ENCODE measurements at places on chromosomes 6 and 20.

DNA sequence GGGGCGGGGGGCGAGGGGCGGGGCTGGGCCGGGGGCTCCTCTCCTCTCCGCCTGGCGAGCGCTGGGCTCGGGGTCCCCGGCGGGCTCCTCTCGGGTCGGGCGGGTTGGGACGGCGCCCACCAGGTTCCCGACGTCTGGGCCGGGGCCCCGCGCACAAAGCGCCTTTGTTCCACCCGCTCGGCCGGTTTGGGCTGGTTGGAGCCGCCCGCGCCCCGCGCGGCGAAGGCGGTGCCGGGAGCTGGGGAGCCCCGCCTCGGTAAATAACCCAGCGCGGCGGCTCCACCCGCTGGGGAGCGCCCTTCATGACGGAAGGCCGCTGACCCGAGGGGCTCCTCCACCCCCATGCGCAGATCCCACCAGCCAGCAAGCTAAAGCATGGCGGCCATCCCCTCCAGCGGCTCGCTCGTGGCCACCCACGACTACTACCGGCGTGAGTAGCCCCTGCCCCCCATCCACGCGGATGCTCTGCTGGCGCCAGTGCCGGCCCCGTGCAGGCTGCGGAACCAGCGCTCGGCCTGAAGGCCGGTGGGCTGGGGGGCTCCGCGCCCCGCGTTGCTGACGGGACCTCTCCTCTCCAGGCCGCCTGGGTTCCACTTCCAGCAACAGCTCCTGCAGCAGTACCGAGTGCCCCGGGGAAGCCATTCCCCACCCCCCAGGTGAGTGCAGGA is 503 bp downstream of the PPDPF start:
- DNase-seq: no peak

DNA sequence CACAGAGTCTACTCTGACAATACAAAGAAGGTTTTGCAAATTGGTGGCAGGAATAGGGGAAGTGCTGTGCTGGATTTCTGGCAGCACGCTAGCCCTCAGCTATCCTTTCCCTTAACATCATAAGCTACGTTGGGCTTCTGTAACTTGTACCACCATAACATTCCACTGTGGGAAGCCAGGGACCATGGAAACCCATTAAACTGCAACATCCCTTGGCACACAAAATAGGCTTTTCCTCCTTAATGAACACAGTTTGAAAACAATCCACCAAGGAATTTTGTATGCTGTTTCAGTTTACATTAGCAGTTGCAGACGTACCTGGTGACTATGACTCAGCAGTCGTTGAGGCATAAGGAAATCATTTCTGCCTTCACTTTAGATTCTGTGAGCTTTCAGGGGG is 203.9 kb upstream of the RAB32 start:
- DNase-seq: no peak

- no peak for DNase-seq
These were observed 19.2 kb upstream of the RIPOR3 start for GRCh38 chr20:50710492-50711063.

- no peak for DNase-seq
These were observed 13.6 kb downstream of the PKIG start for GRCh38 chr20:44596010-44596409.

- no peak for DNase-seq
These were observed 80.5 kb upstream of the QKI start for GRCh38 chr6:163333701-163334663.

GRCh38 chr6:84027340-84028181 is 6.0 kb upstream of the MRAP2 start:
- no peak for DNase-seq

DNA sequence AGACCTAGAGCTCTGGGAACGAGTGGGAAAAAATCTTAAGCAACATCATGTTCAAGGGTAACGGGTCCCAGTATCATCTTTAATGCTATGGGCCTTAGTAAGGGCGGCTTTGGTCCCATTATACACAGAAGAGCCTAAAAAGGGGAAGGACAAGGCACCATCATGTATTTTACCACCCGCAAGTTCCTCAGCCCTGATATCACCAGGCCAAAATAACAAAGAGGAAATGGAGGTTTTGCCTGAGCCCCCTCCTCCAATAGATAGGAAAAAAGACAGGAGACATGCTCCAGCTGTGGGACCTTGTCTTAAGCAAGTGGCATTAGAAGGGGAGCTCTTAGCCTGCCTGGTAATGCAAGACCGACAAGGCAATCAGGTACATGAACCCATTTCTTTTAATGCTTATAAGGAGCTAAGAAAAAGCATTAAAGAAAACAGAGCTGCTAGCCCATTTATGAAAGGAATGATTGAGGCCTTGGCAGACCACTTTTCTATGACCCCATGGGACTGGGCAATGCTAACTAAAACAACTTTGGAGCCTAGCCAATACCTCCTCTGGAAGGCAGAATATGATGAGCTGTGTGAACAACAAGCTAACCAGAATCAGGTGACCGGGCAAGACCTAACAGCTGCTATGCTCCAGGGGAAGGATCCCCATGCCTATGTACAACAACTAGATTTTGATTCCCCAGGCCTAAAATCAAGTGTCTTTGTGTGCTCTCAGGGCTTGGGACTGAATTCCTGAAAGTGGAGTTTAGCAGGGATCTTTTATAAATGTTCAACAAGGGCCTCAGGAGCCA is 23.2 kb downstream of the HLA-DPA1 start:
- no peak for DNase-seq

DNA sequence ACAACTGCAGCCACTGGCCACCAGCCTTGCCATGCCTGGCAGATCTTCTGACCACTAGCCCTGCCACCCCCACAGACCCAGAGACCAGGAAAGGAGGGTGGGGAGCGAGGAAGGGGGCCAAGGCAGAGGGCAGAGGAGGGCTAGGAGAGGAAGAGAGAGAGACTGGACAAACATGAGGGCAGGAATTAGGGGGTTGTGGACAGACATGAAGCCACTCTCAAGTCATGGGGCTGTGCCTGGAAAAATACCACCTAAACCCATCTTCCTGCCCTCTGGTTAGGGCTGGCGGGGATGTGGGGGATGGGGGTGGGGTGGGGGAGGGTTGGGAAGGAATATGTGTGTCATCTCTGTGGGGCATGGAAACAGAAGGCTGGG is 1.4 kb upstream of the SLC29A1 start:
- no peak for DNase-seq

DNA sequence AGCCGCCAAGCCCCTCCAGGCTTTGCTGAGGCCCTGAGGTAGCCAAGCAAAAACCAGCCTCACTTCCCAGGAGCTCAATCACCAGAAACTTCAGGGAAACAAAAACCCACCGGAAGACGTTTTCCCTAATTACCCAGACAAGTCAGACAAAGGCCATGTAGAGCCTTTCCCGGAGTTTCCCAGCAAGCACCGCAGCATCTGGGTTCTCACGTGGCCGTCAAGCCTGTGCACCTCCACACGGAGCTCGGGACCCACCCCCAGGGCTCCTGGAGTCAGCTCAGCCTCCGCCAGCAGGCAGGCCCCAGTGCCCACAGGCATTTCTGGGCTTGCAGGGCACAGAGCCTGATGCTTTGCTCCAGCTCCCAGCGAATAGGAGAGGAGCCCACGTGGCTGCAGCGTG is 10.1 kb upstream of the MRGBP start:
- no peak for DNase-seq

- DNase-seq: no peak
These were observed 12.0 kb upstream of the MAPRE1 start for GRCh38 chr20:32807706-32808105.

DNA sequence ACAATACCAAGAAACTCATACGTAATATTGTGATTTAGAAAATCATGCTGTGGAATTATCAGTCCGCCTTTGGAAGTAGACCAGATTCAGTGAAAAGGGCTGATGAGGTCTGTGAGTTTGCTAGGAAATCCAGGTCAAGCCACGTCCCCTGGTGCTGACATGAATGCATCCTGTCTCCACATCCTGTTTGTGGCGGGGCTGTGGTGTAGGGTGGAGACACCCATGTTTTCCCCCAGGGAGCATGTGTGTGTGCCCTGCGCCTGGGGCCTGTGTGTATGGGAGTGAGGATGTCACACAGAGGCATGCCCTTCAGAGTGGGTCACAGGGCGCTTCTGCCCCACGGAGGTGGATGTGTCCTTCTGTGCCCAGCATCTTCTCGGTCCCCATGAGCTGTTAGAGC is 109.1 kb downstream of the SASH1 start:
- no peak for DNase-seq

DNA sequence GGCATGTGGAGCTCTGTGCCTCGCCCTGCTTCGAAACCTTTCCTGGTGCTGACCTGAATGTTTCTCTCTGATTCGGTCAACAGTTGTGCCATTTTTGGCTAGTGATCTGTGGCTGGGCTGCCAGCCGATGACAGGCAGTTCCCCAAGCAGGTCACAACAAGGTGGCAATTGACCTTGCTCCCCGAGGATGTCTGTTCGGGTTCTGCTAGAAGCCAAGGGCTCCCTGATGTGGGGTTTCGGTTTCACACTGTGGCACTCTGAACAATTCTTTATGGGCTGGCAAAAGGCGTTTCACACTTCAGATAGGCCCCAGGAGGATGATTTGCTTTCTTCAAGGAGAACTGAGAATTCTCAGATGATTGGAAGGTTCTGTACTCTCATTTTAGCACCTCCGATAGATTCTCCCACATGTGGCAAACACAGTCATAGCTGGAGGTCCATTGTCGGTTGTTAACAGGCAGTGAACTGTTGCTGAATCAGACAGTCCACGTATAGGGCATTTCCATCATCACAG is 135.6 kb downstream of the SLC24A3 start:
- DNase-seq: no peak

- no peak for DNase-seq
These were observed 81.3 kb upstream of the SIRPA start for GRCh38 chr20:1813674-1814635.

DNA sequence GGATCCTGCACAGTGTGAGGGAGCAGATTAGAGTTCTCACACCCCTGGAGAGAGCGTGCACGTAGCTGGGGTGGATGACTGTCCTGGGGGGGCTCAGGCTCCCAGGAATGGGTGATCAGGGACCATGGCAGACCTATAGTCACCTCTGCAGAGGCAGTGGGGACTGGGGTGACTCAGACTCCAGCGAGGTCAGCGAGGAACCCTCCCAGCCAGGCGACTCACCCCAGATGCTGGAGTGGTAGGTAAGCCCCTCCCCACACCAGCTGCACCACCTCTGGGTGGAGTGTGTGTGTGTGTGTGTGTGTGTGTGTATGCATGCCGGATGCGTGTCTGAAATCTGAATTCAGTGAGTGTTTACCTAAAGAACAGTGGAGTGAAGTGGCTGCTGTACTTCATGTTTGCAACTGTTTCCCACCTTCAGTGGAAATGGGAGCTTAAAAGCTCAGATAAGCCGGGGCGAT is 17.4 kb upstream of the GTSF1L start:
- DNase-seq: no peak

Data from NCI-H2227 treated with DMSO at 0.1 percent for 48 hours (cell line).